Glutamatergic neuron (in vitro differentiated cells): ENCODE measurements at places on chromosomes 12 and 14. TPM values are rescaled to one million over a fixed set of nuclear protein-coding genes. Genes with fewer than 3 reads are reported as not detected.
A peak's percentile ranks its signal among the peaks of the same experiment; 100 is the strongest.

- no peak overlapping the region for H3K4me3 ChIP-seq
- no peak for DNase-seq
- no peak overlapping the region for H3K27ac ChIP-seq
- no peaks in the 10 kb centered on the region for H3K36me3 ChIP-seq
- H3K27me3 ChIP-seq, result no peaks in the 10 kb centered on the region
These were observed 862.5 kb upstream of the USP15 start for GRCh38 chr12:61397668-61398067.

DNA sequence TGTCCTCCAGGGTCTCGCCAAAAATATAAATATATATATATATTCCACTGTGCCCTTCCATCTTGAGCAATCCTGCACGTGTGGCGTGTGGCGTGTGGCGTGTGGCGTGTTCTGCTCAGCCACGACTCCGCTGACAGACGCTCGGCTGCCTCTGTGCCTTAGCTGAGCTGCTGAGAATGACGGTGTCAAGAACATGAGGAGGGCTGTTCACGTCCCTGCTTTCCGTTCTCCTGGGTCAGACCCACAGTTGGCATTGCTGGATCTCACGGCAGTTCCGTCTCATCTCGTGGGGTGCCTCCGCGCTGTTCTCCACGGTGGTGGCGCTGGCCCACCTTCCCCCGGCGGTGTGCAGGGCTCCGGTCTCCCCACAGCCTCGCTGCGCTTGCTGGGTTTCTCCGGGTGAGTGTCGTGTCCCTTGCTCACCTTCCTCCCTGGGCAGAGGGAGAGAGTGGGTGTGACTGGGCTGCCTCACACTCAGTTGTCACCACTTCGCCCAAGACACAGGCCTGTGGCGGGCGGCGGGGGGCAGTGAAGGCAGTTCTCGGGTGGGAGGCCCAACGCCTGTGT lies 9.4 kb downstream of the GPR132 start:
- no peak overlapping the region for H3K27ac ChIP-seq
- no peak overlapping the region for H3K4me3 ChIP-seq
- H3K36me3 ChIP-seq, result no peaks in the 10 kb centered on the region
- DNase-seq, result no peak
- H3K4me1 ChIP-seq, result peaks cover 8% of the 10 kb centered on the region

- H3K4me1 ChIP-seq, result no peaks in the 10 kb centered on the region
- peaks cover 2% of the 10 kb centered on the region for H3K27me3 ChIP-seq
- H3K27ac ChIP-seq, result no peak overlapping the region
- DNase-seq, result no peak
- no peaks in the 10 kb centered on the region for H3K36me3 ChIP-seq
These were observed 95.3 kb downstream of the CATSPERB start for GRCh38 chr14:91636604-91637003.

GRCh38 chr14:87001333-87001732 lies 991.6 kb downstream of the GALC start:
- no peaks in the 10 kb centered on the region for H3K36me3 ChIP-seq
- H3K27ac ChIP-seq, result no peak overlapping the region
- DNase-seq, result no peak

DNA sequence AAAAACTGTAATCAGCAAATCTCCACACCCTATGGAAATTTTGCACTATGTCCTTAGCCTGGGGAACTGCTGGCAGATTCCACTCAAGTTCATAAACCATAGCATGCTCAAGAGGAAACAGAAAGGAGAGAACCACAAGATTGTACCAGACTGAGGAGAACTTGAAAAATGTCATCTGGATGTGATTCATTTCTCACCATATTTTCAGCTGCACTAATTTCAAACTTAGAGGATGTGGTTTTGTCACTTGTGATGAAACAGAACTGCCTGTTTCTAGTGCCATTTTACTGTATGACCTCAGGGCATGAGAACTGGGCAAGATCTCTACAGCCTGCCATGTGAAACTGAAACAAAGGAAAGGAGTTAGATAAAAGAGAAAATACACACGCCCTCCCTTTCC lies 1493.1 kb upstream of the FLRT2 start:
- H3K4me1 ChIP-seq, result no peaks in the 10 kb centered on the region
- H3K27ac ChIP-seq, result no peak overlapping the region
- no peaks in the 10 kb centered on the region for H3K36me3 ChIP-seq
- H3K4me3 ChIP-seq, result no peak overlapping the region

Gene KLHL28
- 25.4 TPM for total RNA-seq

Gene FOXG1
- not detected for total RNA-seq

Gene C1QL4
- 4.8 TPM for total RNA-seq

Gene FLVCR2
- not detected for total RNA-seq

Gene SVOP
- 79.3 TPM for total RNA-seq

DNA sequence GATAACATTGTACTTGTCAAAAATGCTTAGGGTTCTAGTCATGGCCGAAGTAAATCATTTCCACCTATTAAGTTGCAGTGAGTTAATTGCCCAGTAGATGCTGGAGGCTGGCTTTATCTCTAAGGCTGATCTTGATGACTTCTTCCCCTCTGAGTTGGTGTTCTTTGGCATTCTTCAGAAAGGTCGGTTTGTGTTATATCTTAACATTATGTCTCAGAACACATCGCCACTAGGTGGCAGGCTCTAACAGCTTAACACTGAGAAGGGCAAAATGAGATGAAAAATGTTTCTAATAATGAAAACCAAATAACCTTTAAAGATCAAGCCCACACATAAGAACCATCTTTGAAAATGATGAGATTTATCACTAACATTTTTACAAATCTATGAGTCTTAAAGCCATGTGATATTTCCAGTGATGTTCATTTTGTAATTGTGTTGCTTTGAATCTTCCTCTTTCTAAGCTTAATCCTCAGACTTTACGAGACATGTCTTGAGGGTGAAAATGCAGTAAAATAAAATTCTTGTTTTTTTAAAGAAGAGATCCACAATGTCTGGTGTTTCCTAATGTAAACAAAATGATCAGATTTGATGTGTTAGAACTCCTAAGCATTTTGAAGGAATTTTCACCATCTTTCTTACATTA lies 28.6 kb downstream of the SUDS3 start:
- H3K27ac ChIP-seq, result no peak overlapping the region
- H3K4me3 ChIP-seq, result no peak overlapping the region
- DNase-seq, result peak; percentile 81

DNA sequence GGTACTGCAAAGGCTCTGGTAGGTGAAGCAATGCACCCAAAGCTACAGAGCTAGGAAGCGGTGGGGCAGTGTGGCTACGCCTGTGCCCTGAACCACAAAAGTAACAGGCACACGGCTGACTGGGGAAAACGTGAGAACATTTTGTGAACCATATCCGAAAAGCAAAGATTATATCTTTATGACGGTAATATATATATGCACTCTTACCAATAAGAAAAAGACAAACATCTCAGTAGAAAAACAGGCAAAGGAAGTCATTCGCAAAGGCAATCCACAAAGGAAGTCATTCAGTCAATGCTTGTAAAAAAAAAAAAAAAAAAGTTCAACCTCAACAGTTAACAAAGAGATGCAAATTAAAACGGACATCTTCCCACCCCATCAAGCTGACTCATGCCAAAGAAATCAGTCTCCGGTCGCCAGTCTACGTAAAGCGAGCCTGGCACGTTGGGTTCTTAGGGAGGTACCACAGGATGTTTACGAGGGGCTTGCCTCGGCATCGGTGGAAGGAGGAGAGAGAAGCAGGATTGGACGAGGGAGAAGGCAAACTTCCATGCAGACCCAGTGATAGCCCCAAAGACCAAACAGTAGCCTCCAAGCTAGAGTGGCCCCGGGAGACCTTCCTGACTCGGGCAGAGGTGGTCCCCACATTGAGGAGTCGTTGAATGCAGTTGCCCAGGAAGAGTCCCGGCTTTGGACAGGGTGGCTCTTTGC lies 39.4 kb upstream of the PPP2R5C start:
- peaks cover 4% of the 10 kb centered on the region for H3K27me3 ChIP-seq
- no peak overlapping the region for H3K27ac ChIP-seq
- H3K4me1 ChIP-seq, result peaks cover 3% of the 10 kb centered on the region
- H3K4me3 ChIP-seq, result no peak overlapping the region
- no peak for DNase-seq

GRCh38 chr12:24229031-24229700 lies 279.7 kb upstream of the SOX5 start:
- DNase-seq, result no peak
- peak overlapping the region; percentile 12 for H3K4me3 ChIP-seq
- H3K36me3 ChIP-seq, result no peaks in the 10 kb centered on the region
- peak overlapping the region; percentile 97 for H3K27ac ChIP-seq

GRCh38 chr12:11765421-11765816 lies 115.9 kb downstream of the ETV6 start:
- DNase-seq, result no peak
- no peak overlapping the region for H3K27ac ChIP-seq
- no peaks in the 10 kb centered on the region for H3K36me3 ChIP-seq
- no peaks in the 10 kb centered on the region for H3K4me1 ChIP-seq
- H3K4me3 ChIP-seq, result no peak overlapping the region

GRCh38 chr12:7951671-7952070 lies 15.7 kb upstream of the SLC2A3 start:
- H3K4me3 ChIP-seq, result no peak overlapping the region
- H3K4me1 ChIP-seq, result no peaks in the 10 kb centered on the region
- no peak overlapping the region for H3K27ac ChIP-seq
- no peak for DNase-seq
- no peaks in the 10 kb centered on the region for H3K36me3 ChIP-seq

Gene DLK1
- 37.3 TPM for total RNA-seq

- no peak overlapping the region for H3K4me3 ChIP-seq
- no peak for DNase-seq
- no peak overlapping the region for H3K27ac ChIP-seq
- no peaks in the 10 kb centered on the region for H3K36me3 ChIP-seq
- H3K27me3 ChIP-seq, result peaks cover 2% of the 10 kb centered on the region
These were observed 119.2 kb upstream of the SCAF11 start for GRCh38 chr12:46109343-46110222.
